Effector memory CD8-positive, alpha-beta T cell (primary cell): ENCODE measurements at places on chromosomes 1 and 21.

- DNase-seq: no peak
Observed at GRCh38 chr21:27060190-27060589, 93.3 kb upstream of the ADAMTS5 start.

DNA sequence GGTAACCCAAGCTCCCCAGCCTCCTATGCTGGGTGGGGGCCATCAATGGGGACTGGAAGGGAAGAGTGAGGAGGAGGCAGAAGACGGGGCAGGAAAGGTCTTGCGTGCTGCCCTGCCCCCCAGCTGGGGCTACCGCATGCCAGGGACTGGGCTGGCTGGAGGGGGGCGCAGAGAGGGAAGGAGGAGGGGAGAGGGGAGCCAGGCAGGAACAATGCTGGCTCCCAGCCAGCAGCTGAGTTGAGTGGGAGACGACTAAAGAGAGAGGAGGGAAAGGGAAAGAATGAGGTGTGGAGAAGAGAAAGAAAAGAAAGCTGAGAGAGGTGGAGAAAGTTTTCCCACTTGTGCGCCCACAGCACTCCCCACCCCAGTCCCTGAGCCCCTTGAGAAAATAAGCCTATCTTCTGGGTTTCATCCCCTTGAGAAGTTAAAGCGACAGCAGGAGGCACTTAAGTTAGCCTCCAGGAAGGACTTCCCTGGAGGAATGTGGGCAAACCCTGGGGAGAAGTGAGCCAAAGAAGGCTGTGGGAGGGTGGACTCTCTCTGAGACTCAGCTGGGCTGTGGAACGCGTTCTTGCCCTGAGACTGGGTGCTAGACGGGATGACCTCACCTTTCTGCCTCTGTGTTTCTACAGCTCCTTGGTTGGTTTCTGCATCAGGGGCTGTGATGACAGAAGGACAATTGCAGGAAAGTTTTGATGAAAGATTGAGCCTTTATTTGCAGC, 12.9 kb upstream of the NES start:
- no peak for DNase-seq

- no peak for DNase-seq
Observed at GRCh38 chr1:10539411-10540043, 64.8 kb downstream of the PEX14 start.

- DNase-seq: no peak
Observed at GRCh38 chr1:34406377-34406776, 229.7 kb downstream of the C1orf94 start.

- DNase-seq: no peak
Observed at GRCh38 chr1:165697491-165697880, 876 bp downstream of the ALDH9A1 start.

GRCh38 chr1:9020305-9020704, 5.9 kb downstream of the SLC2A7 start:
- DNase-seq: no peak

DNA sequence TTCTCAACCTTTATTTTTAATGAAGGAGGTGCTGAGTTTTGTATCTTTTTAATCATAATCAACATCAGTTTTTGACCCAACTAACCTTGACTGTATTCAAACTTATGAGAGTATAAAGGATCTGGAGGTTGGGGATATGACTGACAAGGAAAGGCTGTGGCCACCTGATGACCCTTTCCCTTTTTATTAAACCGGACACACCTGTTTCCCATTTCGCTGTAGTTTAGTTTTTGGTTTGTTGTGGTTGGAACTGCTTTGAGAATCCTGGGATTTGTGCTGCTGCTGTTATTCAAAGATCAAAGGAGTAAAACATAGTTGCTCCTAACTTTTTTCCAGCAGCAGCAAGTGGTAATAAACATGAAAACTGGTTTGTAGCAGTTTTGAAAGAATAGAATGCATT, 12.4 kb downstream of the PRPF38A start:
- no peak for DNase-seq

- DNase-seq: no peak
Observed at GRCh38 chr1:33949570-33949969, 85.7 kb downstream of the HMGB4 start.

- no peak for DNase-seq
Observed at GRCh38 chr1:24071941-24072340, 40.0 kb downstream of the MYOM3 start.

DNA sequence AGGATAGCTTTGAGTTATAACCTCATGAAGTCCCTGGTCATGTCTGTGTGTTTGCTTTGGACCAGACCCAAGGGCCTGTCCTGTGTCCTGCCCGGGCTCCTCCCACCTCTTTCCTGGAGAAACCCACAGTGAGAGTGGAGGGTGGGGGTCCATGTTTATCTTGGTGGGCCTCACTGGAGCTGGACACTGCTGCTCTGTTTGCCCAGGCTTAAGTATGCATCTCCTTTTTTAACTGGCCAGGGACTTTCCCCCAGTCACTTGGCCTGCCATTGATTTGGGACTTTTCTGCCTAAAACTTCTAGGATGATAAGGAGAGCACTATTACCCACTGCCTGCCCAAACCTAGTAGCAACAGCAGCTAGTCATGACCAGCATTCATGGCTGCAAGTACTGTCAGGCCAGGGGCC, 49.8 kb downstream of the DDR2 start:
- no peak for DNase-seq

- no peak for DNase-seq
Observed at GRCh38 chr1:168609741-168610510, 33.5 kb downstream of the XCL1 start.

DNA sequence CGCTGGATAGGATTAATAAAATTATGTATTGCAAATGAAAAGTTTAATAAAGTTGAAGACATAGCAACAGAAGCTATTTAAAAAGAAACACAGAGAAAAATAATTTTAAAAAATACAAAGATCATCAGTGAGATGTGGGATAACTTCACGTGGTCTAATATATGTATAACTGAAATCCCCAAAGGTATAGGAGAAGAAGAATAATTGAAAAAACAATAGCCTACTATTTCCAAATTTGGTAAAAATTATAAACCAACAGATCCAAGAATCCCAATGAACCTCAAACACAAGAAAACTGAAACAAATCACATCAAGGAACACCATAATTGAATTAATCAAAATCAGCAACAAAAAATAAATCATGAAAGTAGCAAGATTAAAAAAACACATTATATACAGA, 44.9 kb downstream of the GREM2 start:
- no peak for DNase-seq

GRCh38 chr1:209815931-209816341, 10.0 kb upstream of the IRF6 start:
- DNase-seq: no peak

DNA sequence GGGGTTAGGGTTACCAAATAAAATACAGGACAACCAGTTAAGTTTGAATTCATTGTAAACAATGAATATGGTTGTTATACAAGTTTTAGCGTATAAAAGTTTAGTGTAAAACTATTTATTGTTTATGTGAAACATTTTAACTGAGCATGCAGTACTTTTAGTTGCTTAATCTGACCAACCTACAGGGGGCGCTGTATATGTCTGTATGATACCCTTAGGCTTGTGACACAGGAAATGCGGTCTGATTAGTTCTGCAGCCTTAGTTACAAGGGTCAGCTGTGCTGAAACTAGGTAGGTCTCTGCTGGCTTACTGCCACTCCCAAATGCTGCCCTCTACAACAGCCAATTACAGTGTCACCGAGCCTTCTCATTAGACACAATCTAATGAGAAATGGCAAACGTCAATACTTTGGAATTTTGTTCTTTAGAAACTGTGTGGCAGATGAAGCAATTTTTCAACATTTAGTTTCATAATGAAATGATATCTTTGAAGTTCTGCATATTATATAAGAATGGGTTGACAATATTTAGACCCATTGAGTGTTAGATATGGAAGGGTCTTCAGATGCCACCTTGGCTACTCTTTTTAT, 56.2 kb downstream of the NTNG1 start:
- DNase-seq: no peak

GRCh38 chr1:22253012-22253790, 110.3 kb upstream of the WNT4 start:
- no peak for DNase-seq

GRCh38 chr1:208010487-208011071, 99.7 kb upstream of the CD34 start:
- no peak for DNase-seq

DNA sequence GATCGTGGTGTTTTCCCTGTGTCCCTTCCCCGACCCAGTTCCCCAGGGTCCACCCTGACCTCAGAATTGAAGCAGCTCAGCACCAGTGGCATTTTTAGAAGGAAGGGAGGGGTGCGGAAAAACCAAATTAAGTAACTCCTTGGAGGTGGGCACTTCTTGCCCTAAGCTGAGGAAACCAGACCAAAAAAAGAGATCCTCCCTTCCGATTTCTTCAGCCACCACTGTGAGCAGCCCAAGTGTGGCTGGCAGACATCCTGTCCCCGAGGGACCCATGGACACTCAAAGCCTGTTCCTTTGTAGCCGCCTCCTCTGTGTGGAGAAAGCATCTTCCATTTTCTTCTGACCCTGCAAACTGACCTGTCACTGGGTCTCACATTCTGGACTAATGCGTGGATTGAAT, 31.3 kb downstream of the KIRREL1 start:
- no peak for DNase-seq

- DNase-seq: no peak
Observed at GRCh38 chr1:119489201-119489600, 17.8 kb upstream of the HSD3B1 start.

DNA sequence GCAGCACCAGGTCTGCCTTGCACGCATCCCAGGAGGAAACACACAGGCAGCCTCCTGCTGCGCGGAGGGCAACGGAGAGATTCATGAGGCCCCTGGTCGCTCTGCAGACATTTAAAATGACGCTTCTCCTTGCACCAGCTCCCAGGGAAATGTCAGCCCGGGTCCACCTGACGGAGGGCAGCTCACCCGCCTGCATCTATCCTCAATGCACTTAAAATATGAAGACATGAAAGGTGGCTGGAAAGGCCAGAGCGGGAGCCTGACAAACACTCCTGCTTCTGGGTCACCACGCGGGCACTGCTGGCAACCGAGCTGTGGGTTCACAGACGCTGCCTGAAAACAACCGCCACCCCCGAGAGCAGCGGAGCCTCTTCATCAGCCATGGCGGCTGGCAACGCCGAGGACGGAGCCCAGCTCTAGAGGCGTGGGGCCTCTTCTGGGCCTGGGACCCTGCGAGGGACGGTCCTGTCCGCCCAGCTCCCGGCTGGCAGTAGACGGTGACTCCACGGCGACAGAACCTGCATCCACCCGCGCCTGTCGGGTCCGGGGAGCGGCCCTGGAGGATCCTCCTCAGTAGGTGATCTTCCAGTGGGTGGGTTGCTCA, 22.7 kb downstream of the POFUT2 start:
- DNase-seq: no peak

- DNase-seq: no peak
Observed at GRCh38 chr1:31769720-31770390, 5.7 kb upstream of the ADGRB2 start.

GRCh38 chr1:210369425-210369824, 40.7 kb downstream of the HHAT start:
- DNase-seq: no peak

GRCh38 chr1:4422504-4423289, 231.7 kb upstream of the AJAP1 start:
- DNase-seq: no peak

DNA sequence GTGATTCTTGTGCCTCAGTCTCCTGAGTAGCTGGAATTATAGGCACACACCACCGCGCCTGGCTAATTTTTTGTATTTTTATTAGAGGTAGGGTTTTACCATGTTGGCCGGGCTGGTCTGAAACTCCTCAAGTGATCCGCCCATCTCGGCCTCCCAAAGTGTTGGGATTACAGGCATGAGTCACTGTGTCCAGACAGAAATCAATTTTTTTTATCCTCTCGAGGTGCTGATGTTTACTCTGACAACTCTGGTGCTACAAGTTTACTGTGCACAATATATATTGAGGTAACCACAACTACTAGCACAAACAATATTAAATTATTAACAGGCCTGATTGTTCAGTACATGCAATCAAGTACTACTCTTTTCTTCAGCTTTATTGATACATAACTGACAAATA, 39.7 kb downstream of the F13B start:
- no peak for DNase-seq
